ENCODE measurements at places on chromosomes 2 and 18.

- peak; percentile 28 for DNase-seq
These were observed 164.1 kb upstream of the RASGRP3 start for GRCh38 chr2:33312355-33312754.

DNA sequence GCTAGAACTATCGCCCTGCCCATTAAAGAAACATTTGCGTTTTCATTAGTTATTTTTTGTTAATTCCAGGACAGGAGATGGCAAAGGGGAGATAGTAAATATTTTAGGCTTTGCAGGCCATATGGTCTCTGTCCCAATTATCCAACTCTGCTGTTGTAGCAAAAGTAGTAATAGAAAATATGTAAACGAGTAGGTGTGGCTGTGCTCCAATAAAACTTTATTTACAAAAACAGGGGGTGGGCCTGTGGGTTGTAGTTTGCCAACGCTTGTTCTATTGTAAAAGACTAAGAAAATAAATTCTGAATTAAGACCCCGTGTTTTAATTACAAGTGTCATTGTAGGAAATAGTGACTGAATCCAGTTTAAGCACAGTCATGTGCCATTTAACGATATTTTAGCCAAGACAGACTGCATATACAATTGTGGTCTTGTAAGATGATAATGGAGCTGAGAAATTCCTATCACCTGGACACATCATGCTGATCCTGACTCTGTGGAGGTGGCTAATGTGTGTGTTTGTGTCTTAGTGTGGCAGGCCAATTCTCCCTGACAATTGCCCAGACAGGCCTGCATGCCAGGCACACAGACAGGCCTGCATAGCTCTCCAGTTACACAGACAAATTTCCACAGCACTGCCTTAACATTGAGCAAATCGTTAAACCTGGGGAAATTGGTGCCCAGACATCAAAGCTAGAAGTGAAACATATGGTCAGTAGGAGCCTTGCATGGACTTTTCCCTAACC, 76.4 kb downstream of the SKA1 start:
- DNase-seq, result no peak

- no peak for DNase-seq
These were observed 31.0 kb upstream of the RMDN2 start for GRCh38 chr2:37894047-37894446.

GRCh38 chr18:5150894-5151293, 46.2 kb downstream of the AKAIN1 start:
- DNase-seq, result no peak

All from stomach (tissue), 19 donors.